ENCODE measurements at places on chromosomes 1 and 21.

DNA sequence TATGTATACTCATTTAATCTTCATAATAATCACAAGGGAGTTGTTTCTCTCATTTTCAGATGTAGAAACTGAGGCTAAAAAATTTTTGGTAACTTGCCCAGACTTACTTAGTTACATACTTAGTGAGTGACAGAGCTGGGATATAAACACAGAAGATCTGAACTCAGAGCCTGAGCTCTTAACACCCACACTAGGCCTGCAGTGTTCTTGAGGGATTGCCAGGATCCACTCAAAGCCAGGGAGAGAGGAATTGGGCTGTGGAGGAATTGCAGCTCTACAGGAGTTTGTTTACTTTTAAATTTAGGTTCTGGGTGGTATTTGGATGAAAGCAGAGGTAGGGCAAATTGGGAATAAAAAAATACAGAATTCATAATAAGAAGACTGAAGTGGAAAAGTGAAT, 515.1 kb upstream of the PLXNA2 start:
- no peak for DNase-seq

DNA sequence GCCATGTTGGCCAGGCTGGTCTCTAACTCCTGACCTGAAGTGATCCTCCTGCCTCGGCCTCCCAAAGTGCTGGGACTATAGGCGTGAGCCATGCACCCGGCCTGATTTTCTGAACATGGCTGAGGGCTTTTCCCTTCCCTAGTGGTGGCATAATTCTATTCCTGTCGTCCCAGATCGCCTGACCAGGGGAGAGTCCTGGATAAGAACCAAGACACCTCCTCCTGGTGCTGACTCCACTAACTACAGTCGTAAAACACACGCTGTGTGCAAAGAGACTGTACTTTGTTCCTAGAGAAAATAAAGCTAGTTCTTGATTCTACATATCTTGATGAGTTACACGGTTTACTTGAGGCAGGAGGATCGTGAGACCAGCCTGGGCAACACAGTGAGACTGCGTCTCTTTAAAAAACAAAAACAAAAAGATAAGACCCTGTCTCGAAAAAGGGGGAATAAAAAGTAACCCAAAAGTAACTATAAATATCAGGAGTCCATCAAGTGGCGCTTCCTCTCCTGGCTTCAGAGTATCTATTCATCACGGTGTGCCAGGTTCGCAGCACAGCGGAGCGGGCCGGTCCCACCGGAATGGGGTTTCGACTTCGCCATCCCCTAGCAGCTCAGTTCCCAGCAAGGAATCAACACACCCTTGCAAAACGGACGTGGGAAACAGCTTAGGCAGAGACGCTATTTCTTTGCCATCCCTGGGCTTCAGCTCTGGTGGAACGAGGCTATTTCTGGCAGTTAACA, 973 bp downstream of the SDF4 start:
- DNase-seq: no peak

DNA sequence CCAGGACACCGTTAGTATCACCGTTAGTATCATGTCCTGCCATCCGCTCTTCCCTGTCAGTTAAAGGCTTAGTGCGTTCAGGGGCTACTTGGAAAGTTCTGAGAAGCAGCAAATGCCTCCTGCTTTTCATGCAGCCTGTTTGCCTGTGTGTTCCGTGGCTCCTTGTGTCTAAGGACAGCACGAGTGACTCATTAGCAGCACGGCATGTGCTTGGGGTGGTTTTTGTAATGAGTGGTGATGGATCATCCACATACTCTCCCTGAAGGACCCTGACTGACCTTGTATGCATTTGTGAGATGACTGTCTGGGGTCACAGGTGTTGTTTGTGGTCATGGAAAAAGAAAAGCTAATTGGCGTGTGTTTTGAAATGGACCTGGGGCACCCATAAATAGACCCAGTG, 221.9 kb downstream of the PBX1 start:
- no peak for DNase-seq

- no peak for DNase-seq
Observed at GRCh38 chr1:44545961-44546360, 128.3 kb downstream of the TMEM53 start.

DNA sequence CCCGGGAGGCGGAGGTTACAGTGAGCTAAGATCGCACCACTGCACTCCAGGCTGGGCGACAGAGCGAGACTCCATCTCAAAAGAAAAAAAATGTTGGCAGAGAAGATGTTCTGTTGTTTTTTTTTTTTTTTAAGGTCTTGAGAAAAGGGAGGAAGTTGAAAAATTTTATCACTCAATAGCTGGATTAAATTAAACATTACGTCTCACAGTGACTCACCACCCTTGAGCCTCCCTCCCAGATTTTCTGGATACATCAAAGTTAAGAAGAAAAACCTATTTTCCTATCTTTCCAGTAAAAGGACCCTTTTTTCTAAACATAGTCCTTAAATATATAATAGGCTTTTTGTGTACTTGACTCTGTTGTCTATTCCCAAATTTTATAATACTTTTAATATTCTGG, 35.5 kb downstream of the IFNAR1 start:
- no peak for DNase-seq

- no peak for DNase-seq
Observed at GRCh38 chr1:224698015-224698451, 81.9 kb downstream of the CNIH3 start.

DNA sequence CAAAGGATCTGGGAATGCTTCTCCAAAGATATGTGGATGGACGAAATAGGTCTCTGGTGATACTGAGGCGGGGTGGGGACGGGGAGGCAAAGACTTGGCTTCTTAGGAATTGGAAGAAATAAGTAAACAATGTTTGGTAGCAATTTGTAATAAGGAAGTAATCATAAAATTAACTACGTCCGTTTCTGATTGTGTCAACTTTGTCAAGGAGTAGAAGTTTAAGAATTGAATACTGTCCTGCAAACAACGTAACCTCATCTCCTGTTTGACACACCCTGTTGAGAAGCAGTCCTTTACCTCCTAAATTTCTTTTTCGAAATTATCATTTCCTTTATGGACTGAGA, 471 bp downstream of the POLR3C start:
- no peak for DNase-seq

- no peak for DNase-seq
Observed at GRCh38 chr1:101723415-101723814, 273.3 kb downstream of the OLFM3 start.
